ENCODE measurements at places on chromosomes 7 and 10.

- no peaks in the 10 kb centered on the region for H3K27me3 ChIP-seq
- H3K27ac ChIP-seq: peak overlapping the region; percentile 55
- H3K36me3 ChIP-seq: no peaks in the 10 kb centered on the region
- no peak for DNase-seq
- no peaks in the 10 kb centered on the region for H3K4me1 ChIP-seq
Measured at GRCh38 chr7:35465791-35466336, 212.0 kb upstream of the TBX20 start.

DNA sequence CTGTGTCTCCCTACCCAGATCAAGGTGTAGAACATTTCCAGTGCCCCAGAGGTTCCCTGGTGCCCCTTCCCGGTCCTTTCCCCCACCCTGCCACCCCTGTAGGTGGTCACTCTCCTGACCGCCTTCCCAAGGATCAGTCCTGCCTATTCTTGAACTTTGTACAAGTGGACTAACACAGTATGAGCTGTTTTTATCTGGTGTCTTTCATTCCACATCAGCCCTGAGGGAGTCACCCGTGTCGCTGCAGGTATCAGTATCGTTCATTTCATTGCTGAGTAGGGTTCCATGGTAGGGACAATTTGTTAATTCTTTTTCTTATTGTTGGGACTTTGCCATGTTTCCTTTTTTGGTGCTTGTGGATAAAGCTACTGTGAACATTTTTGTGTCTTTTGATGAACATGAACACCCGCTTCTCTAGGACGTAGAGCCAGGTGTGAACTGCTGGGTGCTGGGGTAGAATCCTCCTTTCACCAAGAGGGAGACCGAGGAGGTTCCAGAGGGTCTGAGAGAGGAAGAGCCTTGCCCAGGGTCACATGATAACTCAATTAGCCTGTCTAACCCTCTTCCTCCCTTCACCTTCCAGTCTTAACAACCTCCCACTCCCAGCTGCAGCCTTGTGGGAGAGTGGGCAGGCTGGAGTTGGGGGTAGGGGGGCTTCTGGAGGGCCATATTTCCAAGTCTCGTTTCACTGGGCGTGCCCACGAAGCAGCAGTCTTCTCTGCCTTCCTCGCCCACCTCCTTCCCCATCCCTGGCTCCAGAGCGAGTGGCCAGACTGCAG, 18.0 kb downstream of the PALD1 start:
- H3K27me3 ChIP-seq: no peaks in the 10 kb centered on the region
- H3K4me1 ChIP-seq: peaks cover 24% of the 10 kb centered on the region
- DNase-seq: no peak
- no peak overlapping the region for H3K27ac ChIP-seq
- H3K4me3 ChIP-seq: no peak overlapping the region
- H3K36me3 ChIP-seq: no peaks in the 10 kb centered on the region

- no peak for DNase-seq
- H3K4me1 ChIP-seq: no peaks in the 10 kb centered on the region
- no peak overlapping the region for H3K4me3 ChIP-seq
- H3K27ac ChIP-seq: no peak overlapping the region
- H3K27me3 ChIP-seq: no peaks in the 10 kb centered on the region
Measured at GRCh38 chr10:126674741-126675515, 4.4 kb upstream of the C10orf90 start.

DNA sequence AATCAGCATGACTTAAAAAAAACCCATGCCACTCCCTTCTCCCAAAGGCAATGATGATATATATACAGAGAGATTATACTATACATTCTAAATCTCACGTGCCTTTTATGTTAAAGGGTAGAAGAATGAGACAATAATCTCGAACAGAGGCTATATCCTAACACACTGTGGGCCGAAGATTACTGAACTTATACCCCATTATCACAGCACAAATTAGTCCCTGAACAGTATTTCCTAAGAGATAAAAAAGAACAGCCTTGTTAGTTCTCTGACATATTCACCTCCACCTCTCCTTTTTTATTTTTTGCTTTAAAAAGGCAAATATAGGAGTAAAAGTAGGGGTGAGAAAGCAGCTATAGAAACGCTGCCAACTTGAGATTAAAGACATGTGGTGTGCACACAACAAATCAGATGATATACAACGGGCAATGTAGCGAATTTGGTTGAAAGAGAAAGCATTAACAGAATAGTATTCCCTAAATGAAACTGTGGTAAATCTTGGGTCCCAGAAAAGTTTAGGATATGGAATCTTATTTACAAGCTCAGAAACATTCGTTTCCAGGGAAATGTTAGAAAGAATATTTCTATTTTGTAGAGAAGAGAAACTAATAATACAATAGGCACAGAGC, 69.5 kb downstream of the JMJD1C start:
- no peak overlapping the region for H3K4me3 ChIP-seq
- no peak overlapping the region for H3K27ac ChIP-seq
- H3K27me3 ChIP-seq: no peaks in the 10 kb centered on the region
- H3K4me1 ChIP-seq: no peaks in the 10 kb centered on the region
- no peaks in the 10 kb centered on the region for H3K36me3 ChIP-seq

DNA sequence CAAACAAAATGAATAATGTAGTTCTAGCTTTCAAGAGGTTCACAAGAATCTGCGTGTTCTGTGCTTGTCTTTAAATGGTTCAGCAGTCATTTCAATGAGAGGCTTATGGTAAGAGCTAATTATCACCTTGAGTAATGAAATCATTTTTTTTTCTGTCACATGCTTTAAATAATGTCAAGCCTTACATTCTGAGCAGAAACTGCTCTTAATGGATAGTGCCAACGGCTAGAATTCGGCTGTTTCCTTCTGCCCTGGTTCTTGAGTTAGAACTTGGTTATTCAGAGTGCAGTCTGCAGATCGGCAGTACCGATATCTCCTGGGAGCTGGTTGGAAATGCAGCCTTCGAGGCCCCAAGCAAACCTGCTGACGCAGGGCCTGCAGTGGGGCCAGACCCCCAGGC, 316.2 kb downstream of the CAMK1D start:
- H3K4me1 ChIP-seq: no peaks in the 10 kb centered on the region
- H3K27ac ChIP-seq: no peak overlapping the region
- H3K27me3 ChIP-seq: no peaks in the 10 kb centered on the region
- no peaks in the 10 kb centered on the region for H3K36me3 ChIP-seq
- H3K4me3 ChIP-seq: no peak overlapping the region

- no peak for DNase-seq
- no peaks in the 10 kb centered on the region for H3K27me3 ChIP-seq
- H3K4me3 ChIP-seq: no peak overlapping the region
- no peaks in the 10 kb centered on the region for H3K36me3 ChIP-seq
- no peaks in the 10 kb centered on the region for H3K4me1 ChIP-seq
- no peak overlapping the region for H3K27ac ChIP-seq
Measured at GRCh38 chr7:118372530-118372929, 148.0 kb downstream of the ANKRD7 start.

DNA sequence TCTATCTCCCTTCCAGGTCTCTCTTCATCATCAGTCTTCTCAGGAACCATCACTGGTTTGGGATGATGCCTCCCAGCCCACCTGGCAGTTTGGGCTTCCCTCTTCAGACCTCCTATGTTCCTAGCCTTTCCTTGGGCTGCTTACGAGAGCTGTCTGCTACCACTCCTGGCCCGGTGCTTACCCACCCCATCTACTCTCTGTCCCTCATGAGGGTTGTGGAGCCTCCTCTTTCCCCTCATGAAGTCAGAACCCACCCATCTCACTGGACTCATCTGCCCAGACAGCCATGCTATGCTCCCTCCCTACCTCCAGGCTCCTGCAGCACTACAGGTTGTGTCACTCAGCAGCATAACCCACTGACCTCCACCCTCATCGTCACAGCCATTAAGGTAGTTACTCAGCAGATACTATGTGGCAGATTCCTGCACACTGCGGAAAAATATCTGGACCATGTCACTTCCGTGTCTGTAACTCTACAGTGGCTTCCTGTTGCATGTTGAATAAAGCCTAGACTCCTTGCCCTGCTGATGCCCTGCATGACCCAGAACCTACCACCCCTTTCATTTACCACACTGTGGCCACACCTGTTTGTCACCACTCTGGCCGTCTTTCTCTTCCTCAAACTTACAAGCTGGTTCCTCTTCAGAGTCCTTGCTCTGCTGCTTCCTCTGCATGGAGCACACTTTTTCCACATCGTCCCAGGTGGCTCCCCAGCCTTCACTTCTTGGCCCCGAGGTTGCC, 2.0 kb downstream of the DBNL start:
- H3K27ac ChIP-seq: no peak overlapping the region
- peaks cover 13% of the 10 kb centered on the region for H3K4me1 ChIP-seq
- no peaks in the 10 kb centered on the region for H3K27me3 ChIP-seq
- H3K36me3 ChIP-seq: peaks cover 10% of the 10 kb centered on the region
- no peak overlapping the region for H3K4me3 ChIP-seq

DNA sequence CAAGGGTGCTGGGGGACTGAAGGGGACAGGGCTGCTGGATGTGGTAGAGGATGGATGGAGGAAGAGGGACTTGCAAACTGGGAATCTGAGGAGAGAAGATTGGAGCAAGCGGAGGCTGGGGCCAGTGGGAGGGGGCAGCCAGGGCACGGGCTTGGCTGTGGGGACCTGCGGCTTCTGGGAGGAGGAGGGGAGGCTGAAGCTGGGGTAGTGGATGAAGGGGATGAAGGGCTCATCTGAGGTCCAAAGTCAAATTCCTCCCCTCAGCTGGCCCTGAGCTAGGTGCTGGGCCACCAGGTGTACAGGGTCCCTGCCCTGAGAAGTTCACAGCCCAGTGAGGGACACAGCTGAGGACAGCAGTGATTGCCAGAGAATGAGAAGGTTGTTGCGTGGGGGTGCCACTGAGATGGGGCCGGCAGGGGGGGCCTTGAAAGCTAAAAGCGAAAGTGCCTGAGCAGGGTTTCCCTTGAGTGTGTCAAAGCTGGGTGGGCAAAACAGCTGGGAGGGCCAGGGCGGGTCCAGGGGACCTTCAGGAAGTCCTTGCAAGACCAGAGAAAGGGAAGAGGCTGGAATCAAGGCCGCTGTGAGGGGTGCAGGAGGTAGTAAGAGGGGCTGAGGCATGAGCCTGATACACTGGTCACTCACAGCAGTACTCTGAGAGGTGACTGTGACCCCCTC, 75.2 kb downstream of the MYL10 start:
- H3K36me3 ChIP-seq: no peaks in the 10 kb centered on the region
- no peak for DNase-seq
- no peaks in the 10 kb centered on the region for H3K4me1 ChIP-seq
- no peaks in the 10 kb centered on the region for H3K27me3 ChIP-seq
- no peak overlapping the region for H3K4me3 ChIP-seq
- no peak overlapping the region for H3K27ac ChIP-seq

- DNase-seq: peak; percentile 82
- no peak overlapping the region for H3K27ac ChIP-seq
- H3K36me3 ChIP-seq: no peaks in the 10 kb centered on the region
- H3K27me3 ChIP-seq: no peaks in the 10 kb centered on the region
- H3K4me3 ChIP-seq: no peak overlapping the region
Measured at GRCh38 chr7:105776068-105776790, 100.2 kb downstream of the ATXN7L1 start.

GRCh38 chr7:158491094-158491493, 96.5 kb downstream of the PTPRN2 start:
- no peaks in the 10 kb centered on the region for H3K27me3 ChIP-seq
- no peak overlapping the region for H3K4me3 ChIP-seq
- H3K4me1 ChIP-seq: no peaks in the 10 kb centered on the region

GRCh38 chr10:84114088-84114667, 25.1 kb upstream of the GHITM start:
- H3K36me3 ChIP-seq: no peaks in the 10 kb centered on the region
- no peaks in the 10 kb centered on the region for H3K27me3 ChIP-seq
- no peak overlapping the region for H3K27ac ChIP-seq
- H3K4me1 ChIP-seq: no peaks in the 10 kb centered on the region

DNA sequence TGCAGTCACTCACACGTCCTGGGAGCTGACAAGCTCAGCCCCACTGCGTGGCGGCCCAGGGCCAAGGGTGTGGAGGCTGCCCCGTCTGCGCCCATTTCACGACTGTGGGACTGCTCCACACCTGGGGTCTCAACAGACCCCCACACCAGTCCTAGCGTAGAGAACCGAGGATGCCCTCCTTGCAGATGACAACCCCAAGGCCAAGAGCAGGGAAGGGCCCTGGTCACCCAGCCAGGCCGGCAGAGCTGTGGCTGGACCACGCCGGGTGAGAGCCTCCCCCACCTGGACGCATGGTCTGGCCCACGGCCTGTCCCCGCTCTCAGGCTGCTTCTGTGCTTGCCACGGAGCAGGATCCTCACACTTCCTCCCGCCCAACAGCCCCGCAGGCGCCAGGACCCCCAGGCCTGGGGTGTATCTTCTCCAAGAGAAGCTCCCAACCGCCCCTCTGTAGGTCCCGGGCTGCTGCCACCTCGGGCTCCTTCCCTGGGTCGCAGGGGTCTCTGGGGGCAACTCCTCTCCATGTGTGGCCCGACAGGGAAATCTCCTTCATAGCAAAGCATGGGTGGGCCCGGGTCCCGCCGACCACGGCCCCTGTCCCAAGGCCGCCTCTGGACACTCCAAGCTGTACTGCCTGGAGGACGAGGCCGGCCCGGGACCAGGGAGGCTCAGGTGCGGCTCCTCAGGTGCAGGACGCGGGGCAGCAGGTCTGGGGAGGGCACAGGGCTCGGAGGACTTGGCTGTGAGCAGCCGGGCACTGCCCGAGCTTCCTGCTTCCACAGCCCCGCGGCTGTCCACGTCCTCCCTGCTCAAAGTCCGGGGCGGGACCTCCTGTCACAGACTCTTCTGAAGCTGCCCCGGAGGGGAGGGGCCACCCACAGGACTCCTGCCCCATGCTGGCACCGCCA, 88.8 kb downstream of the FOXL3 start:
- no peaks in the 10 kb centered on the region for H3K27me3 ChIP-seq
- DNase-seq: no peak
- peaks cover 3% of the 10 kb centered on the region for H3K4me1 ChIP-seq
- no peak overlapping the region for H3K27ac ChIP-seq
- H3K4me3 ChIP-seq: no peak overlapping the region

DNA sequence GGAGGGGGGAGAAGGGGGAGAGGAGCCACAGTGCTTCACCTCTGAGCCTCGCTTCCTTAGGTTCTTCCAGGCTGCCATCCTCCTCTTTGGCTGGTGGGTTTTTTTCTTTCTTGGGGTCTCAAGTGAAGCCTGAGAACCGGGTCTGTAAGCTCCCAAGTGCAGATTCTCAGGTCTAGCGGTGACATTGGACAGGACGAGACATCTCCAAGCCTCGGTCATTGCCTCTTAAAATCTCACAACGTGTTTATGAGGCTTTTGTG, 817 bp upstream of the IL15RA start:
- H3K27me3 ChIP-seq: peaks cover 2% of the 10 kb centered on the region
- no peaks in the 10 kb centered on the region for H3K4me1 ChIP-seq
- no peak for DNase-seq
- H3K4me3 ChIP-seq: peak overlapping the region; percentile 38
- peak overlapping the region; percentile 96 for H3K27ac ChIP-seq
- H3K36me3 ChIP-seq: no peaks in the 10 kb centered on the region
